ENCODE measurements at places on chromosomes 3 and 15.
A peak's percentile ranks its signal among the peaks of the same experiment; 100 is the strongest.

DNA sequence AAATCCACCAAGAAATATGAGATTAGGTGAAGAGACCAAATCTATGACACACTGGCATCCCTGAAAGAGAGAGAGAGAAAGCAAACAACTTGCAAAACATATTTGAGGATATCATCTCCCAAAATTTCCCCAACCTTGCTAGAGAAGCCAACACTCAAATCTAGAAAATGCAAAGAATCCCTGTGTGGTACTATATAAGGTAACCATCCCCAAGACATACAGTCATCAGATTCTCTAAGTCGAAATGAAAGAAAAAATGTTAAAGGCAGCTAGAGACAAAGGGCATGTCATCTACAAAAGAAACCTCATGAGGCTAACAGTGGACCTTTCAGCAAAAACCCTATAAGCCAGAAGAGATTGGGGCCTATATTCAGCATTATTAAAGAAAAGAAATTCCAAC, 622.1 kb upstream of the LMCD1 start:
- DNase-seq = no peak

- no peak for DNase-seq
These were observed 50.6 kb upstream of the PLXNA1 start for GRCh38 chr3:126932188-126932931.

GRCh38 chr3:115996420-115997108, 373.3 kb downstream of the GAP43 start:
- DNase-seq = no peak

GRCh38 chr3:109921509-109921908, 584.2 kb upstream of the DPPA4 start:
- DNase-seq = no peak

DNA sequence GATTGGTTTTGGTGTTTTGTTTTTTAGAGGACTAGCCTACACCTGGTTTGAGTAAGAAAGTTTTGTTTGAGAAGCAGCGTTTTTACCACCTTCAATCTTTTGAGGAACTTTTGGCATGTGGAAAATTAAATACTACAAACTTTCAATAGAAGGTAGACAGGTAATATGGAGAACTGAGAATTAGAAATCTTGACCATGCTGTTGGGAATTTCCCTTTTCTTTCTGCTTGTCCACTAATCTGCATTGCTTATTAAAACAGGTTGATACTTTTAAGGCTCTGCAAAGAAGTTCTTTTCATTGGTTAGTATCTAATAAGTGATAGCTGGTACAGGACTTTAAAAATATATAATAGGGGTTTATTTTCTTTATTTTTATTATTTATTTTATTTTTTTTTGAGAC, 31.9 kb downstream of the UBE2E1 start:
- no peak for DNase-seq

GRCh38 chr3:152376351-152377183, 107.8 kb downstream of the MBNL1 start:
- no peak for DNase-seq

- DNase-seq = no peak
These were observed 342.7 kb downstream of the PTPRG start for GRCh38 chr3:61903931-61904657.

GRCh38 chr3:124592658-124593441, 137.4 kb upstream of the UMPS start:
- DNase-seq = peak; percentile 30

DNA sequence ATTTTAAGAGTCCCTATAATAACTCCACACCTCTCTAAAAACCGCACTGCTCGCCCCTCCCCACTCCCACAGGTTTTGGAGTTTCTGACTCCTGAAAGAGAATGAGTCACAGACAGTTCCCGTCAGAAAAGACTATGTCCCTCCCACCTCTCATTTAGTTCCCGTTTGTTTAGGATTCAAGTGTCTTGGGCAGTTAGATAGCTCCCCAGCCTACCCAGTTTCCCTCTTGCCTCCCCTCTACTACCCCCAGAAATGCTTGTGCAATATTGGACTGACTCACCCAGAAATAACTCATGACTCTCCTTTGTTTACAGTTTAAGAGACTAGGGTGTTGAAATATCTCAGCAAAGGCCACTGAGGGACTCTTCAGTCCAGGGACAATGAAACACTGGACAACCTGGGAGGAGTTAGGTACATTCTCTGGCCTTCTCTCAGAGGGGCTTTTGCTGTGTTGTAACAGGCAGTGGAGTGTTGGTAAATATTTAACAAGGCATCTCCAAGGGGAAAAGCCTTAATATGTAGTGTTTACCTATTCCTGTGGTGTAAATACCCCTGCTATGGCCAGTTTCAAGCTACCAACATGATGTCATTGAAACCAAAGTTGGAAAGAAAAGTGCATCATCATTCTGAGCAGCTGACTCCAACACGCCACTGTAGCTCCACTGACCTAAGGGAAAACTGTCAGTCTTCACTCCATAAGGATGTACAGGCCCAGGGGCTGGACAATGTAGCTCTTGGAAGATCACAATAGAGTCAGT, 96.1 kb upstream of the CHD2 start:
- peak; percentile 92 for DNase-seq

GRCh38 chr3:100400419-100400779, 490 bp downstream of the TOMM70 start:
- peak; percentile 48 for DNase-seq

GRCh38 chr3:135103917-135104316, 308.9 kb downstream of the EPHB1 start:
- DNase-seq = no peak

DNA sequence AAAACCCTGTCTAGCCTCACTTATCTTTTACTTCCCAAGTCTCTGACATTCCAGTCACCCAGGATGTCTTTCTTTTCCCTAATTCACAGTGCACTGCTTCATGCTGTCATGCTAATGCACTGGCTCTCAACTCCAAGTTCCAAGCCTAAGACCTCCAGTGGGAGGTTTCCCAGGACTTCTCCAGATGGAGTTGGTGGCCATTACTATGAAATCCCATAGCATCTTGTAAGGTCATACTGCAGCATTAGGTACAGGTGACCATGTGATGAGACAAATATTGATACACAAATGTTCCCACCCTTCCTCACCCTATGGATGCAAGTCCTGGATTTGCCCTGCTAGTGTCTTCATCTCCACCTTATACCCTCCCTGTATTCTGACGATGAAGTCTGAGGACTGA, 138.6 kb upstream of the PRICKLE2 start:
- no peak for DNase-seq

GRCh38 chr3:118485693-118486092, 549.0 kb downstream of the IGSF11 start:
- no peak for DNase-seq

- peak; percentile 48 for DNase-seq
These were observed 32.7 kb downstream of the STARD9 start for GRCh38 chr15:42608110-42608531.

GRCh38 chr3:85977615-85978338, 1013.2 kb downstream of the VGLL3 start:
- DNase-seq = no peak

Measured in stimulated activated CD4-positive, alpha-beta T cell treated with anti-CD3 and anti-CD28 coated beads, Interleukin-15, amount 100 ng/mL, for 24 hours (primary cell).